NCI-H1105 (cell line): ENCODE measurements at places on chromosomes 7 and 10.
A peak's percentile ranks its signal among the peaks of the same experiment; 100 is the strongest.

GRCh38 chr7:112173568-112173905 lies 32.7 kb downstream of the DOCK4 start:
- no peak for DNase-seq

DNA sequence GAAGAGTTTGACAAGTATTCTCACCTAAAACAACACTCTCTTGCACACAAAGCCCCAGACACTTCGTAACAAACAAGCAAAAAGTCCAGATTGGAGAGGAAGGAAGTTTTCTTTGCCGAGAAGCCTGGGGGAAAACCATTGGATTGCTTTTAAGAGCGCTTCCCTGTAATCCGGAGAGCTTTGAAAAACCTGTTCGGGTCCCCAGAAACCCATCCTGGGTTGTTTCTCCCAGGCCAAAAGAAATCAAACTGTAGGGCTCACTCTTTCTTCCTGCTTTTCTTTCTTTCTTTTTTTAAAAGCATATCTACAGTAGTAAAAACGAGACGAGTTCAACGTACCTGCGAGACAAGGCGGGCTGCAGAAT lies 655 bp downstream of the SP8 start:
- DNase-seq: no peak

GRCh38 chr7:139623518-139623917 lies 100.0 kb downstream of the CLEC2L start:
- DNase-seq: no peak

DNA sequence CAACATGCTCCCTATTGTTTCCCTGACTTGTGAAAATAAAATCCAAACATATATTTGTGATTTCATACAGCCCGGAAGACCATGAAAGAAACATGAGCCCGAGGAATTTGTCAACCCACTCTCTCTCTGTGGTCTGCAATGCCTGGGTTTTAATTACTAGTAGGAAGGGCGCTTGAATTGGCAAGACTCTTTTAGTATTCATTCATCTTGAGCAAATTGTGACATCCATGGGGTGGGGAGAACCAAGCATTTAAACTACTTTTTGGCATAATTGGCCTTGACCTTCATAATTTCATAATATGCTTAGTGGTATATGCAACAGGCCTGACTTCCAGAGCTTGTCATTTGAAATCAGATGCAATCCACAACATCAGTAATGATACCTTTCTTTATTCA lies 142.4 kb upstream of the BMPER start:
- no peak for DNase-seq

- peak; percentile 94 for DNase-seq
Measured at GRCh38 chr7:63900394-63901203, 98.0 kb upstream of the ZNF722 start.

DNA sequence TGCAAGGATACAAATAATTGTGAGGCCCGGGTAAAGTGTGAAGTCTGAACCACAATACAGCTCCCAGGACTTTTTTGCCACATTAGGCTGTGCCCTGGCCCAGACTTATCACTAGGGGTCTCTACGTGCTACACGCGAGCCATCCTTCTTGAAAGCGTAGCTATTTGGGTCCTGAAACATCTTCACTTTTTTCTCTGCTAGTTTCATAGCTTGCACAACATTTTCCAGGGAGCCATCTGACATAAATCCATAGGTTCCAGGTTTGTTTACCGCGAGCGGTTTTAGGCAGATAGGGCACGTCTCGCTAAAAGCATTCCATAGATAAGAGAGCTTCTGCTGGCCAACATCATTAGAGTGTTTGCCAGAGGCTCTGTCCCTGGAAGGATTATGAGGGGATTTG lies 226.5 kb downstream of the RPS24 start:
- DNase-seq: no peak

DNA sequence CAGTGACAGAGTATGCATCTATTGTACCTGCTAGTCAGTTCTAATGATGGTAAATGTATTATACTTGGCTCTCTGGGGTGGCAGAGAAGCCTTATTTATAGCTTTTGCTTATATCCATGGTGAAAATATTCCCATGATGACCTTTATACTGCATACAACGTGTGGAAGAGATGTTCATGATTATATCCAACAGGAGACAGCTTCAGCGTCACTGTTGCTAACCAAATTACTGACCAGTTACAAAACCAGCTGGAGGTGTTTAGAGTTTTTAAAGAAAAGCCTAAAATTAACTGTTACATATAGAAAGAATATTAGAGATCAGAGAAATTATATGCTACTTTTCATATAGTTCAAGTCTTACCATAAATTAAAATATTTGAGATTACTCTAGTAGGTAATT lies 280.8 kb downstream of the ETV1 start:
- DNase-seq: no peak

- DNase-seq: no peak
Measured at GRCh38 chr10:78559661-78560340, 509.0 kb upstream of the ZMIZ1 start.

DNA sequence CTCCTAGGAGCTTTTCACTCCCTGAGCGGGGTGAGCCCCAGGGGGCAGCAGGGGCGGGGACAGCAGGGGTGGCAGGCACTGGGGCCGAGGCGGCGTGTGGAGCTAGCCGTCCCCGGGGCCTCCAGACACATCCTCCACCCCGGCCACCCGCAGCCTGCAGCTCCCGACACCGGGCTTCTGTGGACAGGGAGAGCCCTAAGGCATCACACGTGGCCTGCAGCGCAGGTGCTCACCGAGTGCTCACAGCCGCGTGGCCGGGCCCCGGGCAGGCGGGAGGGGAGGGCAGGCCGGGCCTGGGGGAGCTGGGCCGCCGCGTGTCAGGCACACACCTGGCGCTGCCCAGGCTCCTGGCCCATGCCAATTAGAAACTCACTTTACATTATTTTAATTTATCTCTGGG lies 51.4 kb downstream of the MICALL2 start:
- peak; percentile 61 for DNase-seq

GRCh38 chr10:93701866-93702209 lies 554 bp downstream of the FRA10AC1 start:
- DNase-seq: no peak
